ENCODE measurements at places on chromosomes 11 and 22.

DNA sequence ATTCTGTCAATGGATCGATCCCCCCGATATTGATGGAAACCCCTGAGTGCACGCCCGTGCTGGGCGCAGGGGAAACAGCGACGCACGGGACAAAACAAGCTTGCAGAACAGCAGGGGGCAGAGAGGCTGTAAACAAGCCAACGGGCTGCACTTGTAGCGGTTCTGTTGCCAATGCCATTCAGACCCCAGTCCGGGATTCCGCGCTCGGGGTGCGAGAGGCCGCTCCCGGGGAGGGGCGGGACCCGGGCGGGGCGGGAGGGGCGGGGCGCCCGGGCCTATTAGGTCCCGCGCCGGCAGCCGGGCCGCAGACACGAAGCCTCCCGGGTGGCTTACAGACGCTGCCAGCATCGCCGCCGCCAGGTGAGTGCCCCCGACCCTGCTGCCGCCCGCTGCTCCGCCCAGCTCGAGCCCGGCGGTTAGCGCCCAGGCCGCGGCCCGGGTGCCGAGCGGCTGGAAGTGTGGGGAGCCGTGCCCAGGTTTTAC lies at the start of gene BIK:
Gene BIK, plus strand, starts transcription at position 307 of the 483 bp plus-strand sequence. CDS start 13,273 bp downstream, outside the sequence.
- DNase-seq, result peak; percentile 16

GRCh38 chr11:58513747-58514367 lies 6.0 kb upstream of the OR5B21 start:
- peak; percentile 64 for DNase-seq

- DNase-seq, result no peak
Observed at GRCh38 chr22:44719586-44720368, 17.8 kb downstream of the PRR5 start.

DNA sequence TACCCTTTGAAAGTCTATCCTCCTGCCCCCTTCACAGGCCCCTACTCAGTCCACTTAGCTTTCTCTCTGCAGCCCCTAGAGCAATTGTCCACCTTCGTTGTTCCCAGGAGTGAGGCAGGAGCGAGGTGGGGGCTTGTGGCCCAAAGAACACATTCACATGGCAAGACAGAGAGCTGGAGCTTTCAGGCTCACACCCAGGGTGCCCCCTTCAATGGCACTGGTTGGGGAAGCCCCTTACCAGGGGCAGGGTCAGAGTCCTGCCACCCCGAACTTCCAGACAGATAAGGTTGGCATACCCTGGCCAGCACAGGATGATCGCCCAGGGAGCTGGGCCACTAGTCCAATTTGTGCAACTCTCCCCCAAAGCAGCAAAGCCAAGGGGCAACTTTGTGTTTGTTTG lies 6.2 kb upstream of the SLC5A4 start:
- DNase-seq, result no peak

DNA sequence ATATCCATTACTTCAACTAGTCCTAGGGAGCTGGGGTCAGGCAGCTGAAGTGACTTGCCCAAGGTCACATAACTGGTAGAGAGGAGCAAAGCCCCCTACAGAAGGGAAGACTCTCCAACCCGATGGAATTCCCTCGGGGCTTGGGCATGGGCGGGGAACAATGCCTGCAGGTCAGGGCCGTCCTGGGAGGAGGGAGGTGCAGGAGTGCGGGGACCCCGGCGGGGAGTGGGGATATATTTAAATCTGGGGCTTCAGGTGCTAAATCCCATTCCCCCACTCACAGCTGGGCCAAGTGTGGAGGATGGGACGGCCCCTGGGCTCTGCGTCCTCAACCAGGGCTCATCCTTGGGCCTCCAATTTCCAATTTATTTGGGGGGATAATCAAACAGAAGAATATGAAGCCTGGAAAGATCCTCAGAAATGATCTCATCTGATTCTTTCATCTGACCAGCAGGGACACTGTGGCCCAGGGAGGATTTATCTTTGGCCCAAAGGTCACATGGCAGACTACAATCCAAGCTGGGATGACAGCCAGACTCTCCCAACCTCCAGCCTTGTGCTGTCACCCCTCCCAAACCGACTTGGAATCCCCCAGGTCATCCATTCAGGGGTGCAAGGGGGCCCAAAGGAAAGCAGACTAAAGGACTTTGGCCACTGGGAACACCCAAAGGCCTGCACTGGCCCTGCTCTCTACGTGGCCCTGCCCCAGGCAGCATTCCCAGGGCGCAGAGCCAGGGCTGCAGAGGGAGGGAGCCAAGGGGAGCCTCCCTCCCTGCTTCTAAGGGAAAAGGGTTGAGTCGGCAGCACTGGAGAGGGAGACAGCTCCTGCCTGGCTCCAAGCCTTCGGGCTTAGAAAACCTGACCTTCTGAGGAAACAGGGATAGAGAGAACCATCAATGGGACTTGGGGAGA lies 8.7 kb upstream of the C1QTNF6 start:
- DNase-seq, result peak; percentile 73

GRCh38 chr11:104876324-104876723 lies 21.9 kb downstream of the CASP12 start:
- no peak for DNase-seq

- no peak for DNase-seq
Observed at GRCh38 chr11:133911171-133911570, 45.6 kb downstream of the IGSF9B start.

GRCh38 chr11:117181586-117182550 lies 3.3 kb downstream of the SIDT2 start:
- no peak for DNase-seq

DNA sequence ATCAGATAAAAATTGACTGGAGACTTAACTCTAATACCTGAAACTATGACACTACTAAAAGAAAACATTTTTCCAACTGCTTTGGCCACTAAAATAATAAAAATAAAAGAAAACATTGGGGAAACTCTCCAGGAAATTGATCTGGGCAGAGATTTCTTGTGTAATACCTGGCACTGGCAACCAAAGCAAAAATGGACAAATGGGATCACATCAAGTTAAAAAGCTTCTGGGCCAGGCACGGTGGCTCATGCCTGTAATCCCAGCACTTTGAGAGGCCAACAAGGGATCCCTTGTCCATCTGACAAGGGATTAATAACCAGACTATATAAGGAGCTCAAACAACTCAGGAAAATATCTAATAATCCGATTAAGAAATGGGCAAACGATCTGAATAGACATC lies 64.6 kb upstream of the RAB1B start:
- no peak for DNase-seq

DNA sequence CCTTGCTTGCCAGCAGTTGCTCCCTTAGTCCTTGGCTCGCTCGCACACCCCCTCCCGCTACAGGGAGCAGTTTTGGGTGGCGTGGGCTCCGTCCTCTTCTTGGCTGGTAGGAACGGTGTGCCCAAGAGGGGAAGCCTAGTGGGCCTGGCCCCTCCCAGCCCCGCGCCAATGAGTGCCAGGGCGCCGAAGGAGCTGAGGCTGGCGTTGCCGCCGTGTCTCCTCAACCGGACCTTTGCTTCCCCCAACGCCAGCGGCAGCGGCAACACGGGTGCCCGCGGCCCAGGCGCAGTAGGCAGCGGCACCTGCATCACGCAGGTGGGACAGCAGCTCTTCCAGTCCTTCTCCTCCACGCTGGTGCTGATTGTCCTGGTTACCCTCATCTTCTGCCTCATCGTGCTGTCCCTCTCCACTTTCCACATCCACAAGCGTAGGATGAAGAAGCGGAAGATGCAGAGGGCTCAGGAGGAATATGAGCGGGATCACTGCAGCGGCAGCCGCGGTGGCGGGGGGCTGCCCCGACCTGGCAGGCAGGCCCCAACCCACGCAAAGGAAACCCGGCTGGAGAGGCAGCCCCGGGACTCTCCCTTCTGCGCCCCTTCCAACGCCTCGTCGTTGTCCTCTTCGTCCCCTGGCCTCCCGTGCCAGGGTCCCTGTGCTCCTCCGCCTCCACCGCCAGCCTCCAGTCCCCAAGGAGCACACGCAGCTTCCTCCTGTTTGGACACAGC lies 1.6 kb downstream of the C11orf87 start:
- no peak for DNase-seq

GRCh38 chr11:130163346-130164220 lies 4.0 kb downstream of the ST14 start:
- no peak for DNase-seq

DNA sequence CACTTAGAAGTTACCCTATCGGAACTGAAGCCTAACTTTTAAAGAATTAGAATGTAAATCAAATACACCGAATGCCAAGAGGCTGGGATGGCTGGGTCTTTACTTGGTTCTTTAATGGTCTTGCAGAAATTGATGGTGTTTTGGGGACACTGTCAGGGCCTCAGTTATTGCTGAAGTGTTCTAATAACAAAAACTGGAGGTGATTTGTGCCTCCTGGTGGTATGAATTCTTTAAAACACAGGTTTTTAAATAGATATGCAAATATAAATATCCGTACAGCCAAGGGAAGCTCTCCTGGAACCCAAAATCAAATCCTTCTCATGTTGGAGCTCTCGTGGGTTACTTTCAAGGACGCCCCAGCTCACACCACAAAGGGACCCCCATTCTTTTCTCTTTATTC lies 19.3 kb upstream of the TMPRSS5 start:
- DNase-seq, result no peak

GRCh38 chr11:103530257-103530656 lies 421.0 kb downstream of the DYNC2H1 start:
- DNase-seq, result peak; percentile 61

GRCh38 chr11:22976146-22976545 lies 115.9 kb upstream of the CCDC179 start:
- DNase-seq, result peak; percentile 67

- DNase-seq, result no peak
Observed at GRCh38 chr22:16866167-16866566, 41.0 kb upstream of the XKR3 start.

- no peak for DNase-seq
Observed at GRCh38 chr11:23554002-23554401, 693.7 kb upstream of the CCDC179 start.

- no peak for DNase-seq
Observed at GRCh38 chr22:23754980-23755636, 883 bp upstream of the VPREB3 start.

DNA sequence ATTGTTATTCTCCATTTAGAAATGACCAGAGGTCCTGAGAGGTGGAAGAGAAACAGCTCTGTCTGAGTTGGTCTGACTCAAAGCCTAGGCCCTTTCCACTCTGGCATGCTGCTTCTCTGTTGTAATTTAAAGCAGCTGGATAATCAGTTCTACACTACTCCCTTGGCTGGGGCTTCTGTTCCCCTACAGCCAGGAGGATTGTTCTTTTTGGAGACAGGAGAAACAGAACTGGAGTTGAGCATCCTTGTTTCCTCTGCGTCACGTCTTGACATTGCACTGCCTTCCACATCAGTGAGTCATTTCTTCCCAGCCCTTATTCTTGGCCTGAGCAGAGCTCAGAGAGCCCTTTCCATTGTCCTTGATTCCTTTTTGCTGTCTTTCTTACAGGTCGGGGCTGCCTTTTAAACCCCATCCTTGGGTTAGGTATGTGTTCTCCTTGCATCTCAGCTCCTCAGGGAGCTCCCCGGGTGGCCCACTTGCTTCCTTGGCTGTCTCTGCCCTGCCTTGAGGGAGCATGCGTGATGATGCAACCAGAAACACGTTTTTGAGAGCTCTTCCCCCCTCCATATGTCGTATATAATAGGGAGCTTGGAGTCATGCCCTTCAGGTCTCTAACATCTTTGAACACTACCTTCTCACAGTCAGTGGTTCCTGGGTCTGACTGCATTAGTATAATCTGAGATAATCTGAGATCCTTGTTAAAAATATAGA lies 35.7 kb downstream of the CYB5R2 start:
- DNase-seq, result peak; percentile 69

- DNase-seq, result no peak
Observed at GRCh38 chr22:49112661-49113626, 714.7 kb downstream of the BRD1 start.

DNA sequence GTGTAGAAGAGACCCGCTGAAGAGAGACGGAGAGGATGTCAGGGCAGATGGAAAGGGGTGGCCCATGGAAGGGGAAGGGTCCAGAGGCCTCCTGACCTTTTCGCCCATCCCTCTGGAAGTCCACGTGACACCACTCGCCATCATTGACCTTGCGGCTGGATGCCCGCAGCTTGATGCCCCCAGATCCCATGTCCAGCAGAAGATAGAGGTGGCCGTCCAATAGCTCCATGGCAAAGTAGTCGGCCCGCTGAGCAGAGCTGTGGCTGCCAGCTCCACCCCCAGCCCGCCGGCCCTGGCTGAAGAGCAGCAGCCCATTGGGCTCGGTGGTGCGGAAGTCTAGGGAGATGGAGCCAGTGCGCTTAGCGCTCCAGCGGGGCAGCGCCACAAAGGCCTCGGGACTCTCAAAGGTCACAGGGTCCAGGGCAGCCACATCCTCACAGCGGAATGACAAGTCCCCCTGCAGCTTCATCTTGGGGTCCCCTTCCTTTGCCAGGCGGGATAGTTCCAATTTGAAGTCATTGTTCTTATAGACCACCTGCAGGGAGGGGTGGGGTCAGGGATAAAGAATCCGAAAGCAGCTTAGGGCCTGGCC lies 55.7 kb downstream of the NRXN2 start:
- no peak for DNase-seq

- DNase-seq, result no peak
Observed at GRCh38 chr11:134332189-134332631, 422 bp downstream of the GLB1L2 start.

- DNase-seq, result no peak
Observed at GRCh38 chr22:23089633-23090456, 19.5 kb downstream of the GNAZ start.

GRCh38 chr11:68002938-68003845 lies 705 bp downstream of the UNC93B1 start:
- no peak for DNase-seq

DNA sequence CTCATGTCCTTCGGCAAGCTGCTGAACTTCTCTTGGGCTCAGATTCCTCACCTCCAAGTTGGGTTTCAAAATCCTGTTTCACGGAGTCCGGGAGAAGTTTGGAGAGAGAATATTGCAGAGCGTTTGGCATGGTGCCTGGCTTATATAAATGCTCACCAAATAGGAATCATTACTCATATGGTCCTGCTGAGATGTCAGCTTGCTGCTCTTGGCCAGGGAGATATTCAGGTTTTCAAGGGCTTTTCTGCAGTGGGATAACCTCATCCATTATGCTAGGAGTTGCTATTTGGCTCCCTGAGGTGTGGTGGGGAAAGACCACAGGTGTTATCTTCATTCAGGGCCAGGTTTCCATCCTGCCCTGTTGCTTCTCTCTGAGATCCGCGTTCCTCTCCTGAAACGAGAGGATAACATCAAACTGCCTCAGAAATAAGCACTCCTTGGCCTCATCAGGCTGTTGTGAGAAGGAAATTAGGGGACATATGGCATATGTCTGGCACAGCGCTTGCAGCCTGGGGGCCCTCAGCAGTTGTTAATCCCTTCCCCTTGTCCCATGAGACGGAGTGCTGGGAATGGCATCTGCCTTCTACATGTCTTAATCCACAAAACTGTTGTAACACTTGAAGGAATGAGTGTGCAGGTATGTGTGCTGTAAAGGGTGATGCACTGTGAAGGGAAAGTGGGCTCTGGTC lies 29.9 kb upstream of the ACER3 start:
- DNase-seq, result peak; percentile 82

GRCh38 chr11:77821349-77821851 lies 456 bp downstream of the AAMDC start:
- DNase-seq, result peak; percentile 43

DNA sequence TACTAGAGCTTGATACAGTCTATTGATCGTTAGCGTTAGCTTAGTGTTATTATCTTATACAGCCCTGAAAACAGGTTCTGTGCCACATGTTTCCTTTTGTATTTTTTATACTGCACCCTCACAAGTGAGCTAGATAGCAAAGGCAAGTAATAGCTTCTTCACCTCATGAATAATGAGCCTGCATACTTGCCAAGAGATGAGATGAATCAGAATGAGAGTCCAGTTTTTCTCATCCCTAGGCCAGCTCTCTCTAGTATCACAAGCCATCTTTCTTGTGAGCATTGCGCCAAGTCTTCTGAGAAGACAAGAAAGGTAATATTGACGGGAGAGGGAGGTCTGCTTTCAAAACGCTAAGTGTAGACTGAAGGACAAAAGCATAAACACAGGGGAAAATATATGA lies 8.7 kb upstream of the CARD18 start:
- DNase-seq, result no peak

- DNase-seq, result peak; percentile 47
Observed at GRCh38 chr11:61626580-61627380, 45.9 kb upstream of the SYT7 start.

Measured in fibroblast of skin of back (primary cell).